ACHN (cell line): ENCODE measurements at places on chromosomes 6 and 20.

DNA sequence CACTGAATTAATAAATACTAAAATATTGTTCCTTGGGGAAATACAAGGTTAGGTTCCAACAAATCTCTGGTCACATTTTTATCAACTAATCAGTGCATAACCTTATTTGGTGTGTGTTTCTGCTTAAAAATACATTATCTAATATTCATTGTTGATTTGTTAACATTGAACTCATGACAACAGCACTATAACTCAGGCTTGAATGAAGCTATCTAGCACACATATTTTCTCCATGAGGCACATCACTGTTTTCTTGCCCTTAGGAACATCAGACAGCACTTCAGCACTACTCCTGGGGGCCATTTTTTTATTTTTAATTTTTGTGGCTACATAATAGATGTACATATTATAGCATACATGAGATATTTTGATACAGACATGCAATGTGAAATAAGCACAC lies 277.2 kb upstream of the NT5E start:
- no peak for DNase-seq

GRCh38 chr20:8568075-8568474 lies 436.0 kb downstream of the PLCB1 start:
- no peak for DNase-seq

- no peak for DNase-seq
Measured at GRCh38 chr6:41685641-41686380, 47.5 kb downstream of the MDFI start.

GRCh38 chr6:119100115-119100514 lies 21.7 kb upstream of the FAM184A start:
- DNase-seq: no peak

- peak; percentile 4 for DNase-seq
Measured at GRCh38 chr20:6769903-6770785, 2.7 kb downstream of the BMP2 start.

GRCh38 chr6:135323202-135323668 lies 142.1 kb downstream of the MYB start:
- DNase-seq: no peak

GRCh38 chr6:158648682-158649131 lies 1.1 kb upstream of the SYTL3 start:
- DNase-seq: peak; percentile 86

- DNase-seq: peak; percentile 78
Measured at GRCh38 chr20:49595811-49596561, 28.0 kb upstream of the PTGIS start.

DNA sequence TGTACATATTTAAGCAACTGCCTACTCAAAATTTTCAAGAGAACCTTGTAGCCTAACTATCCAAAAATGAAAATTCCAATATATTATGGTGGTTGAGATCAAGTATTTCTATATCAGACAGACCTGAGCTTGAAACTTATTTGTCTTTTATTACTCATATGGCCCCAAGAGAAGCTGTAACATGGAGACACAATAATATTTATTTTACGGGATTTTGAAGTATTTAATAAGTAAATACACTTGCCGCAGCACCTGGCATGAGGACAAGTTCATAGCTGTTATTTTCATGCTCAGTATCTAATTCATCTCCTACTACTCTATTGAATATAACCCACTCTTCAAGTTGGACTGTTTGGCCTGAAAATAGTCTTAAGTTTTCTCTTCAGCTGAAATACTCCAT lies 28.0 kb downstream of the PTPRK start:
- DNase-seq: no peak

DNA sequence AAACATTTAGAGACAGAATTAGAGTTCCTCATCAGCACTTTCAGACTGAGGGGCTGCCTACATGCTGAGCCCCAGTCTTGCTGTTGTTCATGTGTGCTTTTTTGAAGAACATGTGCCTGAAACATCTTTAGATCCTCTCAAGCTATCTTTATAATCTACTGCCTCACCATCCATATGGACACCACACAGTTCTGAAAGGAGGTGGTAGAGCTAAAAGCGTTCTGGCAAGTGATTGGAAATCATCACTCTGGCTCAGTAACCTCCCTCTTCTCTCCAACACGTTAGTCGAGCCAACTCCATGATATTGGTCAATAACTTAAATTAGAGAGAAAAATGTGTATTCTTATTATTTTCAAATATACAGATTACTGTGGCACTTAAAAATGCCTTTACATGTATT lies 40.6 kb downstream of the CLVS2 start:
- no peak for DNase-seq
